ENCODE measurements at places on chromosomes 5 and 9.

DNA sequence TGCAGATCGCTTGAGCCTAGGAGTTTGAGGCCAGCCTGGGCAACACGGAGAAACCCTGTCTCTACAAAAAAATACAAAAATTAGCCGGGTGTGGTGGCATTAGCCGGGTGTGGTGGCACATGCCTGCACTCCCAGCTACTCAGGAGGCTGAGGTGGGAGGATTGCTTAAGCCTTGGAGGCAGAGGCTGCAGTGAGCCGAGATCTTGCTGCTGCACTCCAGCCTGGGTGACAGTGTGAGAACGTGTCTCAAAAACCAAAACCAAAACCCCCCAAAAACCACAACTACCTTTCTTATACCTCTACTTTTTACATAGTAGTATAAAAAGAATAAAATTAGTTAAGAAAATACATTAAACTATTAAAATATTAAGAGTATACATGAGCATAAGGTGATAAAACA is 121.2 kb downstream of the RAPGEF6 start:
- DNase-seq, result no peak

- no peak for DNase-seq
Measured at GRCh38 chr5:3564827-3565518, 30.7 kb upstream of the IRX1 start.

GRCh38 chr5:115267617-115268016 is 4.9 kb upstream of the PGGT1B start:
- no peak for DNase-seq

DNA sequence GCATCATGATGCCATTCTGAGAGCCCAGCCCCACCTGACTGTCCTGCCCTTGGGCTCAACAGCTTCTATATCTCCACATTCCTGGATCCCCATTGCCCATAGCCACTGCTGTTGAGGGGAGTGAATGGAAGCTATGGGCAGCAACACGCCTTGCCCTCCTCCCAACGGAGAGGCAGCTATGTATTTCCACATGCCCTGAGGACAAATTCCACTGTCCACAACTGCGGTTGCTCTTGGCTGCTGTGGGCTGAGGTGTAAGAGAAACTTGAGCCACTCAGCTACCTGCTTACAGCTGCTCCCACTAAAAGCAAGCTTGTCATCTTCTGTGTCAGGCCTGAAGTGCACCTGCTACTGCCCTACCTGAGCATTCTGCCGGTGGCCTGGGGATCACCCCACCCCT is 222.9 kb downstream of the PSAT1 start:
- no peak for DNase-seq

GRCh38 chr9:133474215-133474614 is 4.7 kb downstream of the SLC2A6 start:
- DNase-seq, result no peak

DNA sequence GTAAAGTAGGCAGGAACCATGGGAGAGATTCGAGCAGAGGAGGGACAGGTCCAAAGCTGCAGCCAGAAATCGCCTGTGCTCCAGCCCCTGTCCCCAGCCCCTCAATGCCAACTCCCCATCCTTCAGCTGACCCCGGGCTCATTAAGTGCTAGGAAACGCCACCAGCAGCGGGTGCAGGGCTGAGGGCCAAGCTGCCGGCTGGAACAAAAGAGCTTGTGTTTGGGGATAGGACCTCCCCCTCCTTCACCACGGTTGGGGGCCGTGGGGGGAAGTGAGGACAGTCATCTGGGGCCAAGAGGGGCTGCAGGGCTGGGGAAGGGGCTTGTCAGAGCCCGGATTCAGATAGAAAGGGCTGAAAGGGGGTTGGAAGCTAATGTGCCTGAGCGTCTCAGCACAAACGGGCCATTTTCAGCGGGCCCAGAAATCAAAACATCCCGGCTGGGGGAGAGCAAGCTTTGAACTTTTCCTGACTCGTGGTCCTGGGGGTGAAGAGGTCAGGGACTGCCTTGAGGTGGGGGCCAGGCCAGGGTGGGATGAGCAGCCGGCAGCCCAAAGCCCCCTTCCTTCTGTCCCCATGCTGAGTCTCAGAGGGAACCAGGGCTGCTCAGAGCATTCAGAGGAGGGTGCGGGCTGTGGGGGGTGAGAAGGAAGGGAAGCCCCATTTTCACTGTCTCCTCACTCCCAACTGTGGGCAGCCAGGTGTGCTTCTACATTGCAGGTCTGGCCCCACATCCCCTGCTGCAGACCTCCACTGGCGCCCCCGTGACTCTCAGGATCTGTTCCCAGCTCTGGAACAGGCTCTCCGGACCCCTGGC is 69.4 kb upstream of the DAB2IP start:
- no peak for DNase-seq

DNA sequence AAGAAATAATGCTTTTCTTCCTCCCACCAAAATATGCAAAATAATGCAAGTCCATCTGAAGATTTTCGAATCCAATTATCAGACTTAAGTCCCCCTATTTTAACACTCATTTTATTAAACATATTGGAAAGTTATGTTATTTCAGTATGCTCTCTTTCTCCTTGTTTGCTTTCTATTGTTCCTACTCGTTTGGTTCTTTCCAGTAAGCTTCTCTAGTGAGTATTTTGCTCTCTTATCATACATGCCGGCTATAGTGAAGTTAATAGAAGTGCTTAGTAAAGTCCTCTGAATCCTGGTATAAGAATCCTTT is 517 bp downstream of the ALDH1A1 start:
- no peak for DNase-seq

DNA sequence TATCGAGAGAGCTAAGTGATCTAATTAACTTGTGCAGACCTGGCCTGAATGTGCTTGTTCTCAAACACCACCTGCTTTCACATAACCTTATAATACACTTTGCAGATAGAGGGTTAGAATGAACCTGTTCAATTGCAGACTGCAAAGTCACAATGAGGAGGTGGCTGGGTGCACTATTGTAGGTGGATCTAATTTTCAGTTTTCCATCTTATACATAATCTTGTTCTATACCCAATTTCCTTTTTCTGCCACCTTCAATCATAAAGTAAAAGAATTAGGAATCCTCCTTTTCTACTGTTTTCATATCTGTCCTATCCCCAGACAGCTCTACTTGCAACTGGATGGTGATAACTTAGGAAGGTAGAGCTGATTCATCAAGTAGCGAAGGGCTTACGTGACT is 68.8 kb upstream of the APC start:
- DNase-seq, result no peak

- no peak for DNase-seq
Measured at GRCh38 chr5:83101514-83101913, 24.2 kb downstream of the XRCC4 start.

GRCh38 chr5:133714161-133714915 is 102.0 kb upstream of the FSTL4 start:
- no peak for DNase-seq

- no peak for DNase-seq
Measured at GRCh38 chr9:96636368-96636767, 16.7 kb upstream of the CDC14B start.

GRCh38 chr5:134825212-134825611 is 20.6 kb upstream of the C5orf24 start:
- no peak for DNase-seq

DNA sequence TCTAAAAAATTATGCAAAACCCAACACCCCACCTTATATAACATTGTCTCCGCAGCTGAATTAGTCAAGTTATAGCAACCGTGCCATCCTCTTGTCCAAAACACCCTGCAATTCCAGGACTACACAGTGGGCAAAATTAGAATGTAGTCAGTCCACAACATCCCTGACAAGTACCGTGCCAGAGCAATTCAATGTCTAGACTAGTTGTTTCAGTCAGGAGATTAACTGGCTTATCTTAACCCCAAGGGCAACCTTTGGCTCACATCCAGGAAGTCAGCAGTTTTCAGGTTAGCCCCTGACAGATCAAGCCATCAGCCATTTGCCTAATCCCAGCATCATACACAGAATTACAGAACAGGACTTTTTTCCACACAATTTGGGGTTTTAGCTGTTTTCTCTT is 240.8 kb upstream of the TMEM161B start:
- DNase-seq, result no peak

GRCh38 chr9:132381966-132382541 is 24.6 kb downstream of the TTF1 start:
- peak; percentile 84 for DNase-seq

GRCh38 chr9:126222363-126222834 is 104.2 kb upstream of the MVB12B start:
- no peak for DNase-seq

GRCh38 chr9:28781481-28781880 is 1208.2 kb upstream of the C9orf72 start:
- no peak for DNase-seq

GRCh38 chr5:95617057-95617456 is 2.8 kb upstream of the GPR150 start:
- DNase-seq, result no peak

DNA sequence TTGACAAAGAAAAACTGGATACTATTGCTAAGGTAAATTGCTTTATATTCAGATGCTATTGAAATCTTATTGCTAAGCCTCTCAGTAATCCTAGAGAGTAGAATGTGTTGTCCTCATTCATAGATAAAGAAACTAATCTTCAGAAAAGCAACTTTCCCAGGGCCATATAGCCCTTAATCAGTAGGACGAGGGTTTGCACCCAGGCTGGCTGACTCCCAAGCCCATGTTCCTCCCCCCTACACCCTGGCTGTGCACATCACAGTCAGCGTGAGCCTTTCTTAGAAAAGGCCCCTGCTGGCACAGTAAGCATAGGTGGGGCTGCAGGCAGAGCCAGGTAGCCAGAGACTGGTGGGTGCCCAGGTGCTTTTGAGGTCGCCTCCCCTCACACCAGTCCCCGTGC is 15.8 kb upstream of the GLIPR2 start:
- DNase-seq, result no peak

GRCh38 chr5:14270209-14270702 is 127.1 kb downstream of the TRIO start:
- DNase-seq, result peak; percentile 70

DNA sequence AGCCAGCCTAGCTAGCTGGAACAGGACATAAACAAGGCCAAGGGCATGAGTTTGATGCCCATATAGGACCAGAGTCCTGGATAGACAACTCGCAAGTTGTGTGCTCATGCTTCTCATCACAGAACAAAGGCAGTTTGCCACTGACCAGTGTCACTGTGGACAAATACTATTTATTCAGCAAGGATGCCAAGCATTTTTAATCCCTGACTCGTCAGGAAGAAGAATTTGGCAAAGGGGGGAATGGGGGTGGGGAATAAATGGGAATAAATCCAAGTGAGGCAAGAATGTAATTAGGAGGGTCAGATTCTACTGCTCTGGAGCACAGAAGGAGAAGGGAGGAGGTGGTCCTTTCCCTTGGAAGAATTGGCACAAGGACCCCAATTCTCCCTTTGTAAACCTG is 46.8 kb upstream of the ANKRD55 start:
- no peak for DNase-seq

DNA sequence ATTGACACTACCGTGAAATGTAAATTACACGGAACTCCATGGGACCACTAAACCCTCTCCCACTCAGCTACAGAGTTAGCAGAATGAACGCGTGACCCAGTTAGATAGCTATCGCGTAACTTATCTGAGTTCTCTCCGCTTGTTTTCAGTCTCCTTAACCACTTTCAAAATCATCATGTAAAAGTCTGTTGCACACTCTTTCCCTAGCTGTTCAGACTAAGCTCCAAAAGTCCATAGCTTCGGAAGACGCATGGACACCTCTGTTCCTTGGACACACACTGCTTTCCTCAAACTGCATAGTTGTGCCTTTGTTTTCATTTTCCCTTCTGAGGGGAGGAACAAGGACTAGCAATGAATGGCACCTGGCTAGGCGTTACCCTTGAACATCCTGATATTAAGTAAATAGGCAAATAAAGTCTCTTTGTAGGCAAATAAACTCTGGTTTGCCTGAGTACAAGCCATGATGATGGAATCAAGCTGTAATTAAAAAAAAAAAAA is 83.3 kb downstream of the DAPK1 start:
- no peak for DNase-seq

- DNase-seq, result no peak
Measured at GRCh38 chr5:150596313-150596712, 44.1 kb upstream of the SYNPO start.

DNA sequence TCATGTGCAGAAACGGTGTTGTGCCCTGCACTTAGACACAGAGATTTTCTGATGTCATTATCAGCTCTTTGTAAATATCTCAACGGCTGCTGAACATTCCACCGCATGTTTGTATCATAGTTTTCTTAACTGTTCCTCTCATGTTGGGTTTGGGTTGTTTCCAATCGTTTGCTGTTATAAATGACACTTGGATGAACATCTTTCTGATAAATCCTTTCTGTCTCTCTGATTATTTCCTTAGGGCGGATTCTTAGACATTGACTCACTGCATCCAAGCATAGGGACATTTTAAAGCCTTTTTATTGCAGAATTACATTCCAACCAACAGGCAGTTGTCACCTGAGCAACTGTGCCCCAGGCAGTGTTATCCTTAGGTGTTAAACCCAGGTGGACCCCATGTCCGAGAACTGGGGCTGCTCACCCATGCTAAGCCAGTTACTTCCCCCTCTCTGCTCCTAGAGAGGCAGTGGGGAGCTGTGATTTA is 28.5 kb downstream of the COL5A1 start:
- DNase-seq, result no peak

- no peak for DNase-seq
Measured at GRCh38 chr5:147904110-147904509, 2.2 kb downstream of the C5orf46 start.

DNA sequence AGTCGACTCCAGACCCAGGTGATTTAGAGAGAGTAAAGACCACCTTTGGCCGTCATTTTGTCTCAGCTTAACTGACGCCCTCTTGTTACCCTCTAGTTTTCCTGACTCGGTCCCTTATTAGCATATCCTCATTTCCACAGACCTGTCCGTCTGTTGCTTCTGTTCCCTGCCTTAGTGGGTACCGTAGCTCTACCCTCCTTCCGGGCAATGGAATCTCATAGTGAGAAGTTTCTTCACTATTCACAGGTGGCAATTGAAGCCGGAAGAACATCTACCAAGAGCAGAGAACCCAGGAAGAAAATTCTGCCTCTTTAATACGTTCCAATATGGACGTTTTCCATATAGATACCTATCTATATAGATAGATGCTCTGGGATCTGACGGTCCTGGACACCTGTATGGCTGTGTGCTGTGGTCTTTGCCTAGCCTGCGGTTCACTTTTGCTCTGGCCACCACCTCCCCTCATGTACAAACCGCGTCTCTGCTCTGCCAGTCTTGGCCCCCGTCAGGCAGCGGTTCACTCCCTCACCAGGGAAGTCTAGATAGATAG is 652 bp upstream of the TMEM161B start:
- DNase-seq, result peak; percentile 68

GRCh38 chr9:4106760-4107143 is 193.1 kb downstream of the GLIS3 start:
- DNase-seq, result no peak

DNA sequence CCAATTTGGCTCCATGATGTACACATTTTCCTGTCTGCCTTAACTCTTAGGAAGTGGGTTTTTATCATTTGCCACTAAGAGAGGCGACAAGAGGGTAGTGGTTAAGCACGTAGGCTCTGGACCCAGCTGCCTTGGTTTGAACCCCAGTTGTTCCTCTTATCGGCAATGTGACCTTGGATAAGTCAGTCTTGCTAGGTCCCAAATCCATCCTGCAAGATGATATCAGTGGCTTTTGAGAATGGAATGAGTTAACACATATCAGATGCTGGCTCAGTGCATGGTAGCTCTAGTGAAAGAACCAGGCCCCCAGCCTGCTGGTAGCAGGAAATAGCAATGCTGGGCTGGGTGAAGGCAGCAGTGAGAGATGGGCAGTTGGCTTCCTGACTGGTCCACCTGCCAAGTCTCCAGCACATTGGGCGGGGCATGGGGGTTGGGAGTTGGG is 72.5 kb downstream of the STK10 start:
- DNase-seq, result no peak

GRCh38 chr9:35649431-35650340 is 1.0 kb downstream of the SIT1 start:
- DNase-seq, result peak; percentile 54
